ENCODE measurements at places on chromosomes 11 and 22. TPM values are rescaled to one million over a fixed set of nuclear protein-coding genes. Genes with fewer than 3 reads are reported as not detected.

Gene WT1
- not detected for total RNA-seq

Gene FOLH1
- not detected for total RNA-seq

Gene OR51B2
- not detected for total RNA-seq

Gene SLC17A6
- total RNA-seq: not detected

Gene C11orf86
- total RNA-seq: not detected

Gene PICK1
- total RNA-seq: 32.0 TPM

Gene GVQW3
- 4.2 TPM for total RNA-seq

Gene MS4A7
- total RNA-seq: 0.43 TPM

DNA sequence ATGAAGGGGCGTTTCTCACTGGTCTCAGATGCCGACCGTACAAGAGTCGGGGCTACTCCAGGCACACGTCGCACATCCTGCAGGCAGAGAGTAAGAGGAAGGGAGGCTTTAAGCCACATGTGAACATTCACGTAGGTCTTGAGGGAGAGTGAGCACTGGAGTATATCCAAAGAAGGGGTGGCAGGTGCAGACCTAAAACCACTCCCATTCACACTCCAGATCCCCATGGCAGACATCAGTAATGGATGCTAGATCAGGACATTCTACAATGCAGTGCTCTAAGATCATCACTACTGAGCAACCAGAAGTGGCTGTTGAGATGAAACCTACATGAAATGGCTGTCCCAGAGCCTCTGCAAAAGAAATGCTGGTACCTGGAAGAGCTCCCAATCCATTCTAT is 39.0 kb downstream of the WT1 start:
- no peak overlapping the region for H3K27ac ChIP-seq
- no peaks in the 10 kb centered on the region for H3K36me3 ChIP-seq
- no peaks in the 10 kb centered on the region for H3K27me3 ChIP-seq
- no peak for DNase-seq
- no peaks in the 10 kb centered on the region for H3K4me1 ChIP-seq

DNA sequence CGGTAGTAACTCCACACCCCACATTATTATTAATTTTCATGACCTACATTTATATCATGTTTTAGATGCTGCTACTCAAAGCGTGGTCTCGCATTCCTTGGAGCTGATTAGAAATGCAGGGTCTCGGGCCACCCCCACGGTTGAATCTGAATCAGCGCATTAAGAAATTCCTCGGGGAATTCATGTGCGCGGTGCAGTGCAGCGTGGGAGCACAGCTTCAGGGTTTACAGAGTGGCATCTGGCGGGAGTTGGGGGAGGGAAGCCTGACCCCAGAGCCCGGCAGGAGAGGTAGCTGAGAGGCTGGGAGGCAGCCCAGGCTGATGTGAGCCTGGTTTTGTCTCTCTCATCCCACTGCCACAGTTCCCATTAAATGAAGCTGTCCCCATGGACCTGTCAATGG is 48.1 kb upstream of the DAGLA start:
- no peaks in the 10 kb centered on the region for H3K36me3 ChIP-seq
- peaks cover 48% of the 10 kb centered on the region for H3K27me3 ChIP-seq
- no peaks in the 10 kb centered on the region for H3K4me1 ChIP-seq

GRCh38 chr11:47980088-47980906 is at the start of gene PTPRJ:
PTPRJ (plus strand) TSS chr11:47980559; CDS start chr11:47980913, 354 bp downstream.
- no peaks in the 10 kb centered on the region for H3K27me3 ChIP-seq
- peaks cover 37% of the 10 kb centered on the region for H3K4me1 ChIP-seq
- peak within 1 kb of the TSS; percentile 8 for H3K27ac ChIP-seq
- peak within 1 kb of the TSS; percentile 55 for H3K4me3 ChIP-seq
- peak; percentile 64 for DNase-seq

DNA sequence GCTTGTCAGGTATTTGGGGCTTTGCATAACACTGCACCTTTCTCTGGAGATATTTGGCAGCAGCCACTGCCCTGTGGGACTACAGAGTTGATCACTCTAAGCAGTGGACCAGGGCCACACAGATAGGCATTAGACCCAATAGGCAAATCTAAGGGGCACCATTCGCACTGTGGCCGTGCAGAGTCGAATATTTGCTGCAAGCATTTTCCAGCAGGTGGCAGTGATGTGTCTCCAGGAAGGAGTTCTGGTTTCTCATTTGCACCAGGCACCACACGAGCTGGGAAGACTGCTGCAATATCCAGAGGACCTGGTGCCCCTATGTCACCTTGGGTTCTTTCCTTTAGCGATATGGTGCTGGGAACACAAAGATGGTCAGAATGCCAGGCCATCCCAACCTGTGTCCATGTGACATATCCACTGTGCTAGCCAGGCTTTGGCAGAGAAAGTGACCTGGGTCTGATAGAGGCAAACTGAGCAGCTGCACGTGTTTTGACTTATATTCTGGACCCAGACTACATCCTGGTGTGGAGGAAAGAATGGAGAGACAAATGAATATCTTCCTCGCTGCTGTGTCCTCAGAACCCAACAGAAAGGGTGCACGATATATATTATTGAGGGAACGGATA is 318.7 kb downstream of the BUD13 start:
- no peak overlapping the region for H3K4me3 ChIP-seq
- no peaks in the 10 kb centered on the region for H3K36me3 ChIP-seq
- H3K27me3 ChIP-seq: peaks cover 19% of the 10 kb centered on the region
- H3K27ac ChIP-seq: no peak overlapping the region
- no peaks in the 10 kb centered on the region for H3K4me1 ChIP-seq

GRCh38 chr22:44247923-44248892 is 64.5 kb downstream of the SHISAL1 start:
- H3K27ac ChIP-seq: no peak overlapping the region
- H3K4me3 ChIP-seq: no peak overlapping the region
- no peaks in the 10 kb centered on the region for H3K4me1 ChIP-seq
- H3K36me3 ChIP-seq: no peaks in the 10 kb centered on the region
- DNase-seq: no peak

DNA sequence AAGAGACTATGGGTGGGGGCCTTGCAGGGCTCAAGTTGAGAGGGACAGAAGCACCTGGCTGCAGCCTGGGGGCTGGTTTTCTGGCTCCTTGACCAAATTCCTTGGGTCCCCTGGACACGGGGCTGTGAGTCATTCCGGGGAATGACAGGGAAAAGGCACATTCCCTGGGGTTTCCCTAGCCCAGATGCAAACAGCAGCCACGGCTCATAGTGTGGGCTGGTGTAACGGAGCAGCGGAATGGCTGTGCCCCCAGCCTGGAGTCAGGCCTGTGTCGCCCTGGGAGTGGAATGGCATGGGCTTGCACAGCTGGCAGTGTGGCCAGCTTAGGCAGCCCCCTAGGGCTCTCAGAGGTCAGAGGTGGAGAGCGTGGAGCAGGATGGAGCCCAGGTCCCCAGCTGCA is 77.6 kb upstream of the KCNQ1OT1 start:
- H3K27ac ChIP-seq: no peak overlapping the region
- H3K4me3 ChIP-seq: no peak overlapping the region
- H3K36me3 ChIP-seq: no peaks in the 10 kb centered on the region
- DNase-seq: no peak

DNA sequence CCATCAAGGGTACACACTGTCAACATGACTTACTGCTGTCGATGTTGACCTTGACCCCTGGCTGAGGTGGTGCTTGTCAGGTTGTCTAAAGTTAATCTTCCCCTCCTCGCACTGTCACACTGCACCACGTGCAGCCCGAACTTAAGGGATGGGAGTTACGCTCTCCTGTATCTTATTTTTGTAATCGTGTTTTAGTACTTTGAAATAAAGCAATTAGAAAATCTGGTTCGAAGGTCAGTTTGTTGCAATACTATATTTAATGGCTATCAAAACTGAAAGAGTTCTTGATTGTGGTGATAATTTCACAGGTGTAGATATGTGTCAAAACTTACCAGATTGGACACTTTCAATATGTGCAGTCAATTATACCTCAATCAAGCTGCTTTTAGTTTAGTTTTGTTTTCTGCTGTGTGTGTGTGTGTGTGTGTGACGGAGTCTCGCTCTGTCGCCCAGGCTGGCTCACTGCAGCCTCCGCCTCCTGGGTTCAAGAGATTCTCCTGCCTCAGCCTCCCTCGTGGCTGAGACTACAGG is 10.7 kb upstream of the ST14 start:
- H3K4me3 ChIP-seq: no peak overlapping the region
- H3K4me1 ChIP-seq: no peaks in the 10 kb centered on the region
- DNase-seq: no peak
- H3K27me3 ChIP-seq: no peaks in the 10 kb centered on the region
- no peaks in the 10 kb centered on the region for H3K36me3 ChIP-seq
- H3K27ac ChIP-seq: no peak overlapping the region

DNA sequence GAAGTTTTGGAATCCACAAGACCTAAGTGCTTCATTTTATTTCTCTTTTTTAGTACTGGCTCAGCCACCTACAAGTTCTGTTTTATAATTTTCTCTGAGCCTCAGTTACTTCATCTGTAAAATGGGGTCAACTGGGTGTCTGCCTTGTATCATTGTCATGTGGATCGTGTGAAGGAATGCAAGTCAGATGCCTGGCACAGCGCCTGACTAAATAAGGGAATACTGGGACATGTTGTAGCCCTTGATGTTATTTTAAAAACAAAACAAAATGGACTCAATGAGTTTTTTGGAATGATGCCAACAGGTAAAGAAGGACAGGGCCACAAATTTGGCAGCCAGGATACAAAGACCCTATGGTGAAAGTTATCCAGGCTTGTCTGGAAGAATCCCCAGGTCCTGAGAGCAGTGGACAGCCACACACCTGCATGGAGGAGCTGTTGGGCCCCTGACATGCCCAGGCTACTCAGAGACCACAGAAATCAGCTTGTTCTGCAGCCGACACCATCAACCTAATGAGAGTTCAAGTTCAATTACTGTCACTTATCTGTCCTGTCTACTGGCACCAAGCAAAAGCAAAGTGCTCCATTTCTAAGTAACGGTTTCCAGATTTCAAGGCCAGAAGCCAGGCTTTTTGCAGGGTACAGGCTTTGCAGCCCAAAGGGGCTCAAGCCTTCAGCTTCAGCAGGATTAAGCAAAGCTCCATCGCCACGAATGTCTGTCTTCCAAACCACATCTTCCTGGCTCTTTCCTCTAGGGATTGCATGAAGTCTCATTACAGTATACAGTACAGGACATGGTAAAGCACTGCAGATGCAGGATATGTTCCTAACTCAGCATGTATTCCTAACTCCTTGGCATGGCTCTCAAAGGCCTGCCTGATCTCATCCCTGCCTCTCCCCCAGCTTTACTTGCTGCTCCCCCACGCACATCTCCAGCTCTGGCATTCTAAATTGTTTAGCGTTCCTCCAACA is 18.4 kb downstream of the DKK3 start:
- DNase-seq: no peak
- no peaks in the 10 kb centered on the region for H3K36me3 ChIP-seq
- H3K4me1 ChIP-seq: no peaks in the 10 kb centered on the region
- H3K27me3 ChIP-seq: peaks cover 16% of the 10 kb centered on the region
- no peak overlapping the region for H3K4me3 ChIP-seq
- no peak overlapping the region for H3K27ac ChIP-seq

- no peaks in the 10 kb centered on the region for H3K36me3 ChIP-seq
- H3K4me3 ChIP-seq: no peak overlapping the region
- no peaks in the 10 kb centered on the region for H3K4me1 ChIP-seq
- DNase-seq: no peak
Measured at GRCh38 chr11:115475564-115475963, 28.7 kb downstream of the CADM1 start.

DNA sequence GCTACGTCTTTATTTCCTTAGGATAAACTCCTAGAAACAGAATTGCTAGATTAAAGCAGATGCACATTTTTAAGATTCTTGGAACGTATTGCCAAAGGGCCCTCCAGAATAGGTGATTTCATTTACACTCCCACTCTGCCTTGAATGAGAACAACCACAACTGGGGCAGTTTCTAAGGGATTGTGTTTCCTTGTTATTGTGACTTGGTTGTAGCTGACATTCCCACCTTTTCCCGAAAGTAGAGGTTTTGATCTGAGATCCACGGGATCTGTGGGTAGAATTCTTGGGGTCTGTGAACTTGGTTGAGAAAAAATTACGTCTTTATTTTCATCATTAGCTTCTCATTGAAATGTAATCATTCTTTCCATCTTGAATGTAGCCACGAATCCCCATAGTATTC is 21.5 kb downstream of the LRRC32 start:
- H3K27ac ChIP-seq: no peak overlapping the region
- H3K4me3 ChIP-seq: no peak overlapping the region
- no peaks in the 10 kb centered on the region for H3K36me3 ChIP-seq

GRCh38 chr22:43042101-43042780 is 27.3 kb upstream of the PACSIN2 start:
- no peaks in the 10 kb centered on the region for H3K27me3 ChIP-seq
- no peaks in the 10 kb centered on the region for H3K4me1 ChIP-seq
- no peak for DNase-seq
- H3K4me3 ChIP-seq: no peak overlapping the region
- no peak overlapping the region for H3K27ac ChIP-seq
- H3K36me3 ChIP-seq: no peaks in the 10 kb centered on the region

- H3K4me1 ChIP-seq: peaks cover 2% of the 10 kb centered on the region
- peaks cover 22% of the 10 kb centered on the region for H3K27me3 ChIP-seq
- H3K4me3 ChIP-seq: no peak overlapping the region
- DNase-seq: no peak
Measured at GRCh38 chr22:43817402-43817801, 5.3 kb upstream of the EFCAB6 start.

GRCh38 chr11:9158898-9159391 is 67.5 kb upstream of the SCUBE2 start:
- no peak for DNase-seq
- H3K27me3 ChIP-seq: no peaks in the 10 kb centered on the region
- H3K27ac ChIP-seq: no peak overlapping the region
- no peak overlapping the region for H3K4me3 ChIP-seq
- no peaks in the 10 kb centered on the region for H3K4me1 ChIP-seq
- H3K36me3 ChIP-seq: peaks cover 3% of the 10 kb centered on the region

- H3K27ac ChIP-seq: no peak overlapping the region
- DNase-seq: peak; percentile 83
- no peak overlapping the region for H3K4me3 ChIP-seq
- H3K36me3 ChIP-seq: no peaks in the 10 kb centered on the region
- H3K4me1 ChIP-seq: no peaks in the 10 kb centered on the region
- H3K27me3 ChIP-seq: no peaks in the 10 kb centered on the region
Measured at GRCh38 chr22:20606041-20606783, 98.8 kb downstream of the MED15 start.

GRCh38 chr11:132471466-132471865 is 1060.8 kb downstream of the OPCML start:
- H3K4me3 ChIP-seq: no peak overlapping the region
- H3K36me3 ChIP-seq: no peaks in the 10 kb centered on the region
- H3K27me3 ChIP-seq: no peaks in the 10 kb centered on the region
- DNase-seq: no peak

DNA sequence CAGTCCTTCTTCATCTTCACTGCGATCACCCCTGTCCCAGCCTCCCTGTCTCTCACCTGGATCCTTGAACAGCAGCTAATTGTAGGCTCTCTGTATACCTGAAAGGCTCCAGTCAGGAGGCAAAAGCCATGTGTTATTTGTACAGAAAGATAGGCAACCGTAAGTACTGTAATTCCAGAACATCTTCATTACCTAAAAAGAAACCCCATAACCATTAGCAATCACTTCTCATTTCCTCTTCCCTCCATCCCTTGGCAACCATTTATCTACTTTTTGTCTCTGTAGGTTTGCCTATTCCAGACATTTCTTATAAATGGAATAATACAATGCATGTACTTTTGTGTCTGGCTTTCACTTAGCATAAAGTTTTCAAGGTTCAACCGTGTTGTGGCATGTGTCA is 17.8 kb downstream of the NAGA start:
- no peak overlapping the region for H3K27ac ChIP-seq
- DNase-seq: no peak
- no peaks in the 10 kb centered on the region for H3K36me3 ChIP-seq
- no peaks in the 10 kb centered on the region for H3K27me3 ChIP-seq
- H3K4me1 ChIP-seq: no peaks in the 10 kb centered on the region

- DNase-seq: no peak
- peak overlapping the region; percentile 4 for H3K27ac ChIP-seq
- H3K36me3 ChIP-seq: peaks cover 2% of the 10 kb centered on the region
- H3K27me3 ChIP-seq: no peaks in the 10 kb centered on the region
- no peak overlapping the region for H3K4me3 ChIP-seq
- peaks cover 30% of the 10 kb centered on the region for H3K4me1 ChIP-seq
Measured at GRCh38 chr22:42933485-42934091, 76.5 kb upstream of the ARFGAP3 start.
